ENCODE measurements at places on chromosomes 4 and X.

DNA sequence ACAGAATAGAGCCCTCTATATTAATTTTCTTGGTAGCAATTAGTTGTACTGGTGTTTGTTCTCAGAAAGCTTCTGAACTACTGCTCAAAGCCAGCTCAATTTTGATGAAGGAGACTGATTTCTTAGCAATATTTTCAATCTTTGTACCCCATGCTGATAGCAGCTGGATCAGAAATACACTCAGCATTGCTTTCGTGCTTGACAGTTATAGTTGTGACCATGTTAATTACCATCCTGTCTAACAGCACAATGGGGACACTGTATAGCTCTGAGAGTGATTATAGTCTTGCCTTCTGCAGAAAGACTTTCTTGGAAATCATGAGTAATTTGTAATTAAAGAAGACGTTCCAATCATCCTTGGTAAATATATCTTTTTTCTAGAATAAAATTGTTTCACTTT lies 79.7 kb upstream of the GNPDA2 start:
- no peak for DNase-seq

GRCh38 chrX:120262859-120263708 lies 12.5 kb downstream of the ZBTB33 start:
- no peak for DNase-seq

GRCh38 chrX:68599256-68600152 lies 48.0 kb upstream of the STARD8 start:
- no peak for DNase-seq

DNA sequence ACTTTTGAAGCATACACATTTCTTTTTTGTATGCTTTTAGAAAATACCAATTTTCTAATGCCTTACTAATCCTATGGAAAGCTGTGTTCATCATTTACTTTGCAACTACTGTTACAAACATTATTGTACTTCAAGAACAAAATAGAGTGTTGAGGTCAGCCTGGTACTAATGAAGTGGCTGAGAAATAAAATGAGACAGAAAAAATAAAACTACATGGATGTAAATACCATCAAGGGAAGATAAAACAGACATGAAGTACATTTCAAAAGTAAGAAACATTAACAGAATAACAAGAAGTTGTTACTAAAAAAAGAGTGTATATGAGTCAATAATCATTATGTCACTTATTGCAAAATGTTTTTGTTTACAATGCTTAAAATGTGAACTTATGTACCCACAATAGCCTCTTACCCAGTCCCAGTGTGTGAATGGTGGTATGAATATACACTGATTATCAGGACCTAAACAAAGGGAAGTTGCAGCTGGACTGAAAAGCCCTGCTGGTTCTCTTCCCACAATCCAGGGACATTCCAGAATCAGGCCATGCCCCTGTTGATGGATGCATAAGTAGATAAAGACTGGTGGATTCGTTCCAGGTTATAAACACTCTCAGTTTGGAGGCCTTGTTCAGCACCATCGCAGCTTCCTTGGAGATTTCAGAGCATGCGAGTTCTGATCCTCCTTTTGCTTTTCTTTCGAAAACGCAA lies 2.4 kb upstream of the CSN3 start:
- no peak for DNase-seq

GRCh38 chr4:126385954-126386353 lies 1071.2 kb downstream of the FAT4 start:
- no peak for DNase-seq

DNA sequence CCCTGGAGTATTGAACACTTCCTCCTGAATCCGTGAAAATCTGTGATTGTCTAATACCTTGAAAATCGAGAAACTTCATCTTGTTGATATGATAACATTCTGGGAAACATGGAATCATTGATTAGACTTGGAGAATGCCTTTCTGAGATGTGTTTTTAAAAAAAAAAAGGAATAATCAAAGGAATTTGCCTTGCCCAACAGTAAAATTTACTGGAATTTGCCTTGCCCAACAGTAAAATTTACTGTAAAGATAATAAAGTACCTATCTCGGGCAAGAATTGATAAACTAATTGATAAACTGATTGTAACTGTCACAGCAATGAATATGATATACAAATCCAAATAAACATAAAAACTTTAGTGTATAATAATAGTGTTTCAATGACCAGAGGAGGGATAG lies 44.7 kb downstream of the PHOX2B start:
- DNase-seq: no peak

- DNase-seq: no peak
Observed at GRCh38 chr4:27059446-27059845, 198.8 kb downstream of the STIM2 start.

DNA sequence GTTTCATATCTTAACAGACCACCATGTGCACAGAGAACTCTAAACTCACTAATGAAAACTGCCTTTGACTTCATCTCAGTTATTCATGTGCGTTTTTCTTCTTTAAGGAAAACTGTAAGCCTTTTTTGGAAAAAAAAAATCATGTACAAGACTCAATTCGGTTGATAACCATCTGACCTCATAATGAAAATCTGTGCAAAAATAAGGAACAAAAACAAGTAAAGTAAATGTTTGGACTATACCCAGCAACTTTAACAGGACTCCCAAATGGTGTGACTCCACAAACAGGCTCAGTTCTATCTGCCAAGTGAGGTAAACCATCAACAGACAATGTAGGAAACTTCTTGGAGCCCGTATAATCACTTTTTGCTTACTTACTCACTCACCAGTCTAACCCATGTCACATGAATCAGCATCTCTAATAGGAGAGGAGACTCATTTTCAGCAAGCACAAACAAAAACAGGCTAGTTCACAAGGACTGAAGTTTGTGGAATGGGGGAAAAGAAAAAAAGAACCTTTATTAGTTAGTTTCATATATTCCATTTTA lies 9.3 kb downstream of the APOO start:
- DNase-seq: no peak

DNA sequence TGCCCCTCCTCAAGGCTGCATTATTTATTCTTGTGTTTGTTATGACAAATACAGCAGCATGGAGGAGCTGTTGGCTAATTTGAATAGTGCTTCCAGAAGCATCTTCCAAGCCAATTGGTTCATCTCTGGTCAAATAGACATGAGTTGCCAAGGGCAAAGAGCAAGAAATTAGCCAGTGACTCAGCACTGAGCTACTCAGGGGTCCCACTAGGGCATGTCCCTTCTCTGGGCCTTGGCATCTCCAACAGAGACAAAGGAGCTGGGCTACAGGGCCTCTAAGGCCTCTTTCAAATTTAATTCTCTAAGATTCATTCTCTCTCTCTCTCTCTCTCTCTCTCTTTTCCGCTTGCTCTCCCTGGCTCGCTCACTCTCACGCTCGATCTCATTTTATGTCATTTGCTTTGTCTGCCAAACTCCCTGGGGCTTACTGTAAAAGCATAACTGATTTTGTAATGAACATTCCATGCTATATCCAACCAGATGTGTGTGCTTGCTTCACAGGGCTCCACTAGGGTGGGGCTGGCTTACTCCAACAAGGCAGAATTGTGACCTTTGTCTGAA lies 86.7 kb upstream of the MAGEA4 start:
- no peak for DNase-seq

- DNase-seq: no peak
Observed at GRCh38 chr4:80228460-80228859, 31.2 kb downstream of the PRDM8 start.

GRCh38 chr4:39840027-39840426 lies 137.7 kb downstream of the PDS5A start:
- no peak for DNase-seq

GRCh38 chrX:103503853-103504207 lies 15.5 kb downstream of the RAB40A start:
- DNase-seq: no peak

DNA sequence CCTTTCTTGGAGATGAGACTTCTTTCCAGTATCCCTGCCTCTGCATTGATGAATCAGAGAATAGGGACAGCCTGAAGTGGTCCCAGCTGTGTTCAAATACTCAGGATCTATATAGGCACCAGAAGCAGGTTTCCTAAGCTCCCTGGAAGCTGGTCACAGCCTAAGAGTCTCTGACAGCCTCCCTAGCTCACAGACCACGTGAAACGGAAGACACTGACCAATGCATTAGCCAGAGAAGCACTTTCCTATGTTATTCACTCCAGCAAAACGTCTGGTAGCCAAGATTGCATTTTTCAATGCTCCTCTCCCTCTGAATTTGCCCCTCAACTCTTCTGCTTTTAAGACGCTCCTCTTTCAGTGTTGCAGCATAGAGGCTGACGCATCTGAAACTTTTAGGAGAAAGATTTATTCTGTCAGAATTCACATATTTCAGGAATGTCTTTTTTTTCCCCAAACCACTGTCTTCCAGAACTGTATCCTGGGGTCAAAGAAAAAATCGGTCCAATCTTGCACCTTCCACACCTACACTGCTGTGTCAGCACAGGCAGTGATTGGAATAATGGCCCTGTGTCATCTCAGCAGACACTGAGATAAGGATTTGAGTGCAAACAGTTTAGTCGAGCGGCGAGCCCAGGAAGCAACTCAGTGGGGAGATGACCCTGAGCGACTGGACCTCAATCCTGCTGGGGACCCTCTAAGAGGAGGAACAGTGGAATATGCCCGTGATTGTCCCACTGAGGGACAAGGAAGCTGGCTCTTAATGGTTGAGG lies 109.4 kb downstream of the SMIM20 start:
- DNase-seq: no peak

- no peak for DNase-seq
Observed at GRCh38 chrX:151970027-151970426, 4.4 kb downstream of the GABRE start.

DNA sequence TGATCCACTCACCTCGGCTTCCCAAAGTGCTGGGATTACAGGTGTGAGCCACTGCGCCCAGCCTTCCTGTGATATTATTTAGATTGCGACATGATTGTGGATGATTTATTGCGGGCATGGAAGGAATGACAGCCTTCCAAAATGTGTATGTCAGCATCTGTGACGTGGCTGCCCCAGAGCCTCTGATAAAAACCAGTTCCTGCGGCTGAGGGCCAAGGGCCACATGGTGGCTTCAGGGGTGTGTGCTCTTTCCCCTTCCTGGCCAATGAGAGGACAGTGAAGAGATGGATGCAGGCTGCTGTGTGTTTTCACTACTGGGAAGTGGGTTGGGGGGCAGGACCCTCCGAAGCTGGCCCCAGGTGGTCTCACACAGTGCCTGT lies 57.4 kb upstream of the HGFAC start:
- no peak for DNase-seq
